ENCODE measurements at places on chromosomes 1 and 21. TPM values are rescaled to one million over a fixed set of nuclear protein-coding genes. Genes with fewer than 3 reads are reported as not detected.

Gene SAMD11
- 3.4 TPM for total RNA-seq

Gene KCNE2
- not detected for total RNA-seq

Gene RGS13
- not detected for total RNA-seq

Gene TMEM35B
- 42.7 TPM for total RNA-seq

Gene TMEM240
- total RNA-seq, result 0.83 TPM

Gene CNR2
- not detected for total RNA-seq
